Endothelial cell of umbilical vein (primary cell): ENCODE measurements at places on chromosomes 5 and 9.

DNA sequence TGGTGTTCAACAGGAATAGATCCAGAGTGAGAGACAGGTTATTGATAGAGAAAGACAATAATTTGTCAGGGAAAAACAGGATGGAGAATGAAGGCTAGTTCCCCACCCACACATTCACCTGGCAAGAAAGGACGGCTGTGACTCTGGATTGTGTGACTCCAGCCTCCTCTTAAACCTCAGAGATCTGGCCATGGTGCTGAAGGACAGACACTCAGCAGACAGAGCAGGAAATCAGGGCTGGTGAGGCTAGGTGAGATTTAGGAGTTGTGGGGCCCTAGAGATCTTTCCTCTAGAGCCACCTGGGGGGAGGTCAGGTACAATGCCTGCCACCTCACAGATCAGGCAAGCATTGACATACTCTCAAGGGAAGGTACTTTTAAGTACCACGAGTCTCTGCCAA is 15.2 kb downstream of the OR1B1 start:
- DNase-seq: no peak

- no peak for DNase-seq
These were observed 112.3 kb downstream of the DPYSL3 start for GRCh38 chr5:147397616-147398015.

DNA sequence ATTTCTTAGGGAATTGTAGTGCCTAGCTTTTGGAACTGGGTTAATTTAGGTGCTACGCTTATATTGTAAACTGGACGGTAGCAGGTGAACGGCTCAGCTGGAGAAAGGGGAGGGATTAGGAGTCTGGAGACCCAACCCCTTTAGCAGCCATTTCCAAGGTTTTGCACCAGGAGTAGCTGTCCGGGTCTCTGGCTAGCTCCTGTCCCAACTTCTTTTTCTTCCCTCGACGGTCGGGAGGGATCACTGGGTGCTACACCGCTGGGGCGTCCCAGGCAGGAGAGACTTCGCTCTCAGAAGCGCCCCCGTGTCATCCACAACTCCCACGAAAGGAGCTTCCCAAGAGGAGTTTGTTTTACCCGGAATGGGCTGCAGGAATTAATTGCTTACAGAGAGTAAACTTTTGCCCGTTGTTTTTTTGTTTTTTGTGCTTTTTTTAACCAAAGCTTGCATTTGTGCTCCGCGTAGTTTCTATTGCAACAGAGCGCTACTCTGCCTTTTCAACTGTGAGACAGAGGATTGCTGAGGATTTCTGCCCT is 1640.9 kb upstream of the C9orf72 start:
- no peak for DNase-seq

GRCh38 chr9:101478906-101479305 is 43.3 kb upstream of the ALDOB start:
- DNase-seq: no peak

- DNase-seq: no peak
These were observed 970.9 kb downstream of the CDH12 start for GRCh38 chr5:21882074-21882745.

- DNase-seq: no peak
These were observed 166.4 kb downstream of the PRELID2 start for GRCh38 chr5:145668714-145669113.

DNA sequence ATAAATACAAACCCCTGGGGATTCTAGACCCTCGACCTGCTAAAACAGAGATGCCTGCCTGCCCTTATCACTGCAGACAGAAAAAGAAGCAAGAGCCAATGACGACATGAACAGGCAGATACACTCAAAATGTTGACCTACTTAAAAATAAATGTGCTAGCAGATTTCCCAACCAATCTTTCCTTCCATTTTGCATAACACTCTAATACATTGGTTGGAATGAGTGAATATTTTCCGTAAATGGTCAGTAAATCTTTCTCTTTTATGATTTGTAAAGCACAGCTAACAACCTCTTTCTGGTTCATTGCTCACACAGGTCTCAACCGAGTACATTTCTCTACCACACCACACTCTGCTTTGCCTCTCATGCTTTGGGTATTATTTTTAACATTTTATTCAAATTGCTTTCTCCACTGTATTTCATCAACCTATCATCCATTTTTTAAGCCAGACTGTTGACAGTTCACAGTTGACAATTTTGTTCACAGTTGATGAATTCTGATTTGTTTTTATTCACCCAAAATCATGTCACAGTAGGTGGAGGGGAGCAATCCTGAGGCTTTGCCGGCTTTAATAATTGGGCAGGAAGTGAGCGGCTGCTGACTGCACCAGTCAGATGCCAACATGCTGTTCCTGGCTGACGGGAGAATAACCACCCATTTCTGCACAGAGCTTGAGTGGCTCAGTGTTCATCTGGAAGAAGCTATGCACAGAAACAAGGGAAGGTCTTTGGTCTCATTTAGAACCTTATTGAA is 426.6 kb downstream of the SPOCK1 start:
- peak; percentile 49 for DNase-seq
